Activated CD8-positive, alpha-beta memory T cell treated with anti-CD3 and anti-CD28 coated beads, Interleukin-2, amount 50 U/mL, for 4 hours (primary cell): ENCODE measurements at places on chromosomes 4 and X.
A peak's percentile ranks its signal among the peaks of the same experiment; 100 is the strongest.

- no peak for DNase-seq
Observed at GRCh38 chr4:33316578-33316977, 2596.4 kb downstream of the PCDH7 start.

DNA sequence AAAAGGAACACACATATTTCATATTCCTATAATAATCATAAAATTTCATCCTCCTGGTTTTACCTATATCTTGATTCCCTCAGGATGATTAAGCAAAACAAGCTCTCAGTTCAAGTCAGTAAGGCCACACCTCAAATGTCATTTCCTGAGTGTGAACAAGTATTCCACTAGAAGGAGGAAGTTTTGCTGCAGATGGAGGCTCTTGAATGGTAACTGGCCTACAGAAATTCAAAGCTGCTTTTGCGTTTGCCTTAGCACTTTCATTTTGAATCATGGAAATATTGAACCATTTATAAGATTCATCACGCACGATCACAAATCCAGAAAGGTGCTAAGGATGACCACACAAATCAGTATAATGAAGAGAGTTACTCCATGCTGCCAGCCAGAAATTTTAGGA lies 254.4 kb upstream of the CXXC4 start:
- DNase-seq = no peak

GRCh38 chr4:121765368-121765705 lies 373 bp upstream of the SMIM43 start:
- no peak for DNase-seq

DNA sequence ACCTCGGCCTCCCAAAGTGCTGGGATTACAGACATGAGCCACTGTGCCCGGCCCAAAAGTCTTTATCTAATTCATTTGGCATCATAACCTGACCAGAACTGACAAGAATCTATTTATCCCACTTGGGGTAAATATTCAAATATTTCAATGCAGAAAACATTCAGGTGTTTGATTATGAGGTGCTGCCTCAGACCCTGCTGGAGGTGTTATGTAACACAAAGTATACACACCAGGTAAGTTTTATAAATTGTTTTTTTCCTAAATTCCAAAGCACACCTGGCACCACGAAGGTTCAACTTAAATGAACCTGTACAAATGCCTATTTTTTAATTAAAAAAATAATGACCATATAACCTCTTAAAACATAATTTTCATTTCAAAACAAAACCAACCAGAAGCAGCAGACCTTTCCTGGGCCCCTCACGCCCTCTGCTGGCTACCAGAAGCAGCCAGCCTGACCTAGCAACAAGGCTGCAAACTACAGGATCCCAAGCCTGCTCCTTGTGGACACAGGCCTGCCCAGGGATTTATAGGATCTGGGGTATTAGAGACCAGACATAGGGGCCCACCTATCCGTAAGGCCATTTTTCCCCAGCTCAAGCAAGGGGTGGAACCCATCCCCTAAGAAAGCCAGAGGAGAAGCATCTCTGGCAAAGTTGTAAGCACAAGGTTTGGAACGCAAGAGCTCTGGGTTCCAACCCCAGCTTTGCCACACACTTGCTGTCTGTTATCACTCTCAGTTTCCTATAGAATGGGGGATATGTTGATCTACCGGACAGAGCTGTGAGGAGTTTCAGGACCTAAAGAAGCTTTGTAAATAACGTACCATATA lies 11.7 kb downstream of the OTUD5 start:
- DNase-seq = peak; percentile 57

DNA sequence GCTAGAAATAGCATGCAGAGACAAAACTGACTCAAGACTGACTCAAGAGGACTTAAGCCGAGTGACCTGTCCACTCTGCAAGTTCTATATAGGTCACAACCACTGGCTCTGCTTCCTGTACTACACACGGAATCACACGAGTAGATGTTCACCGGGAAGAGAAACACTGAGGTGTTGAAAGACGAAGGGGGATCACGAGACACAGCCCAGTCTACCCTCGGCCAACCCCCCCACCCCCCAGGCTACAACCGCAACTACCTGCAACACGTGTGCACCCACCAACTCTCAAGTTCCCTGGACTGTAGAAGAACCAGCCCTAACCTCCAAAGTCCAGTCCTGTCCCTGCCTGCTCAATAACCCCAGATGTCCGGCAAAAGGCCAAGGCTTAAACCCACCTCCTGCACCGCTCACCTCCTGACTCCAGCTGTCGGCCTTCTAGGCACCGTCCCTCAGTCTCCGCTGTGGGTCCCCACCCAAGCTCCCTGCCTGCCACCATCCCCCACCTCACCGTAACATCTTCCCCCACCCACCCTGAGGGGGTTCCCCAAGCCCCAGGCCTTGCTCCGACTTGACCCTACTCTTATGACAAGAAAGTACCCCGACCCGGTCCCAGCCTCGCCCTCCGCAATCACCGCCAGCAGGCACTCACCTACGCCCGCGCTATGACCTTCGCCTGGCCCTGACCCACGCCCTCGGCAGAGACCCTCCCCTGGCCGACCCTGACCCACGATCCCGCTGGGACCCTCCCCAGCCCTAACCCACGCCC lies 739 bp downstream of the GAK start:
- no peak for DNase-seq

DNA sequence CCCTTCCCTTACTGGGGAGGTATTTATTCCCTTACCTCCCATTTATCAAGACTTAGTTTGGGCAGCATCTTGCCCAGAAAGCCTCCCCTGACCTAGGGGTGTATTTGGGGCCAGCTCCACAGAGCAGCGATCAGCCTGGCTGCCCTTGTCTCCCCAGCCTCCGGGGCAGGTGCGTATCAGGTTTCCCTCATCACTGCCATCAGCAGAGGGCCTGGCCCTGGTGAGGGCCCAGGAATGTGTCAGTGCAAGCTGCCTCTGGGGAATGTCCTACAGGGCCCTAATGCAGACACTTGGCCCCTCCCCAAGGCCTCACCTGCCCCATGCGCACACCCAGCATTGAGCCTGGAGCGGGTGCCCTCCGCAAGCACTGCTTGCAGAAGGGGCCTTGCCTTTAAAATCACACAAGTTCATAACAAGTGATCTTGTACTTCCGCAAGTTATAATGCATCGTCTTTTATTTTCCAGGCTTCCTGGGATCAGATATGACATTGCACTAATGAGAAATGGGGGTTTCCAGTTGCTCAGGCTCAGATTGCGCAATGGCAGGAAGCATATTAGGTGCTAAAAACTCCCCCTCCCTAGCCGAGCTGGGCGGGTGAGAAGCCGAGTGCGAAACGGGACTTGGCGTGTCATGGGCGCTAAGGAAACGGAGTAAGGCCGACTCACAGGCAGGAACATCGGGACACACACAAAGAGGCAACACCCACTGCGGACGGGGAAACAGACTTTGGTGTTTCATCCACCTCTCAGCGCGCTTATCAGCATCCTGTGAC lies 25.4 kb upstream of the AFAP1 start:
- DNase-seq = no peak

GRCh38 chr4:33395731-33396485 lies 2675.7 kb downstream of the PCDH7 start:
- DNase-seq = no peak

DNA sequence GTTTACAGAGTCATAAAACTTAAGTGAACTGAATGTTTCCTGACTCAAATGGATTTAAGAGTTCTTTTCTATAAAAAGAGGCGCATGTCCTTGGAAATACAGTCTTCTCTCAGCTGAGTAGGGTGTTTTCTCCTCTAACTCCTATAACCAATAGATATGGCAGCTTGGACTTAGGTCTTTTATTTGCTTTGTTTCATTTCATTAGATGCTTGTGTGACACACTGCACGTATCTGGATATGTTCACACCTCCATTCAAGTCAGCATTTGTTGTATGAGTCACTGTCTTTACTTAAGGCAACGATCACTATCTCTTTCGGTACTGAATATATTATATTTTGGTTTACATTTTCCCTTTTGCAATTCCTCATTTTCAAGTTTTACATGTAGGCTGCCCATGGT lies 136.6 kb downstream of the ARSF start:
- no peak for DNase-seq

- DNase-seq = no peak
Observed at GRCh38 chrX:112642349-112642748, 37.4 kb downstream of the LHFPL1 start.

DNA sequence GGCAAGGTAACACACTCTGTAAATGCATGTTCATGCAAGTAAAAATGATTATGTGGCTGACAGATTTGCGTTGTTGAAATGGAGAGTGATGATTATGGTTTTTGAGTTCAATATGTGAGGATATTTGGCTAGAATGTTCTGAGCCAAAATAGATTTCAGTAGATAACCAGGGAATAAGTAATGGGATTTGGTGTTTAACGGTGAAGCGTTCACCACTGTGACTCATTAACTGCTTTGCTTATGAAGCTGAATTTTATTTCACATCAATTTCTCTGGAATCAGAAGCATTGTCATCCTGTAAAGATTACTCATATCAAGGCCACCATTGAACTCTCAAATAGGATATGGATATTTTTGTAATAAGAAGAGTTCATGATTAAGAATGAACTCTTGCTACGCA lies 11.7 kb downstream of the AFP start:
- no peak for DNase-seq

- DNase-seq = peak; percentile 19
Observed at GRCh38 chr4:52037689-52038102, 403 bp downstream of the SGCB start.

DNA sequence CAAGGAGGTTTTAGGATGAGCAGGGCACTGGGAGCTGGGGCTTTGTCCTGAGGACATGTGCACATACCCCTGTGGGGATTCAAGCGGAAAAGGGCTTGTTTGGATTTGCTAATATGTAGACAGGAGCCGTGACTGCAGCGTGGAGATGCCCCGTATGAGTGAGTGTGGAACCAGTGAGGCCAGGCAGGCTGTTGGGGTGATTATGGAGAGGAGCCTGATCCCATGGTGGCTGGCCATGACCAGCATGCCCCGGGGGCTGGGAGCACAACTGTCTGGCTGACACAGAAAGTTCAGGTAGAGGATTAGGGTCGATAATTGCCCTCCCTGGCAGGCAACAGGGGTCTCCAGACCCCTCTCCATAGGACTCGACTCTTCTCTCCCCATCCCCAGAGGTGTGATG lies 68.8 kb upstream of the STX18 start:
- no peak for DNase-seq

DNA sequence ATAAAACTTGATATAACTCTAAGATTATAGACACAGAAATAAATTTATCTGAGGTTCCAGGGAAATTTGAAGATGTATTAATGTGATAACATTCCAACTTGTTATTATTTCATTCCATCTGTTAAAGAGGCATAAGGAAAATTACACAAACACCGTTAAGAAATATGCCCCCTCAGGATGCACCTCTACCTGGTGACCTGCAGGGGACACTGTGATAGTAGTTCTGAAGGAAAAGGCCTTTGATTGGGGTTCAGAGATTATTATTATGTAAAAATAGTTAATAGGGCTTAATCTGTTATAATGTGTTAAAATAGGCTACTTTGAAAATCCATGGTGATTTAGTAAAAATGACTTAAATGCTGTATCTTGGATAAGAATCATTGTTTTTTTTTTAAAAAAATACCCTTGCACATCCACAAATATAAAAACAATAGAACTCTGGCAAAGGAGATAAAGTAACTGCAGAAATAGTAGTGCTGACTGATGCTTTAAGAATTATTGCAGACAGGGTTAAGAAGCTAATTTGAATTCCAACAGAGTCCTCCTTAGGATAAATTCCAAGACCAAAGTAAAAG lies 6.1 kb upstream of the ABRAXAS1 start:
- DNase-seq = no peak

DNA sequence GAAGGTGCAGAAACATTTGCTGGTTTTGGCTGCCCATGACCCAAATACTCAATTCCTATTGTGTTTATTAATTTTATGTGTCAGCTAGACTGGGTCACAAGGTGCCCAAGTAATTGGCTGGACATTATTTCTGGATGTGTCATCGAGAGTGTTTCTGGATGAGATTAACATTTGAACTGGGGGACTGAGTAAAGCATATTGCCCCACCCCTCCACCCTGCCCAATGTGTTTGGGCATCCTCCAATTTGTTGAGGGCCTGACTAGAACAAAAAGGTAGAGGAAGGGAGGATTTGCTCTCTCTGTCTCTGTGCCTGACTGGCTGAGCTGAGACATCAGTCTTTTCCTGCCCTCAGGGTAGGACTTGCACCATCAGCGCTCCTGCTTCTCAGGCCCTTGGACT lies 29.7 kb upstream of the LCORL start:
- no peak for DNase-seq

DNA sequence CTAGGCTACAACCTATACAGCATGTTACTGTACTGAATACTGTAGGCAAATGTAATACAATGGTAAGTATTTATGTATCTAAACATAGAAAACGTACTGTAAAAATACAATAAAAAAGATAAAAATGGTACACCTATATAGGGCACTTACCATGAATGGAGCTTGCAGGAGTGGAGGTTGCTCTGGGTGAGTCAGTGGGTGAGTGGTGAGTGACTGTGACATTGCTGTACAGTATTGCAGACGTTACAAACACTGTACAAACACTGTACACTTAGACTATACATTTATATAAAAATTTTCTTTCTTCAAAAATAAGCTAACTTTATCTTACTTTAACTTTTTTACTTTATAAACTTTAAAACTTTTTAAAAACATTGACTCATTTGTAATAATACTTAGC lies 190.3 kb upstream of the NR3C2 start:
- no peak for DNase-seq

DNA sequence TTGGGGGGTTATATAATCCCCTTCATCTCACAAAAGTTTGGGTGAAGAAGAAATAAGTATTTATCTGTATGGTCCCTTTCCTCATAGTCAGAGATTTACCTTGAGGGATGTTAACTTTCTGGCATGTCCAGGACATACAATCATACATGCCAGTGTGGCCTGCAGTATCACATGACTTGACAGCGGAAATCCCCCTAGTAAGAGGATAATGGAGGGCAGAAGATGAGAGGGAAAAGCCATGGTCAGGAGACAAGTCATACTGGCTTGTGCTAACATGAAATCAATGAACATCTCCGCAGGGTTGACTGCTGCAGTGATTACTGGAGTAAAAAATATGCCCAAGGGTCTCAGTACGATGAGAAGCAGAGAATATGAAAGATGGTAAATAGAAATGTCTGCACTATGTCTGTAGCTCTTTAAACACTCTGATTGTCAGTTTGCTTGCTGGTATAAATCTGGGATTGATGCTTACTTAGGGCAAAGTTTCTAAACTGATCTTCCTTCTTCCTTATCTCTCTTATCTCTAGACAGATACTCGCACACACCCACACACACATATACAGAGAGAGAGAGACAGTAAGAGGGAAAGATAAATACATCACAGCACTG lies 1385.6 kb upstream of the ADGRL3 start:
- no peak for DNase-seq

DNA sequence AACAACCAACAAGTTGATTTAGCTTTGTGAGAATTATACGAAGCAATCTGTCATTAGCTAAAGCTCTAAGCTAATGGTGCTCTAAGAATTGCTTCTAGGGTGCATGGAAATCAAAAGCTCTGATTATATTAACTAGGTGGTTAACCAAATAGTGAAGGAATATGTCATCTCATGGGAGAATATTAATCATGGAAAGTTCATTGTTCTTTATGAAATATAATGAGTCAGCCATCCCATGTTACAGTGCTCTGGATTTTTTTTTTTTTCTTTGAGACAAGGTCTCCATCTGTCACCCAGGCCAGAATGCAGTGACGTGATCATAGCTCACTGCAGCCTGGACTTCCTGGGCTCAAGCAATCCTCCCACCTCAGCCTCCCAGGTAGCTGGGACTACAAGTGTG lies 10.5 kb downstream of the DCAF8L2 start:
- DNase-seq = no peak
